ENCODE measurements at places on chromosomes 13 and 19.

GRCh38 chr13:74979703-74980102 lies 502.3 kb downstream of the TBC1D4 start:
- DNase-seq = no peak

DNA sequence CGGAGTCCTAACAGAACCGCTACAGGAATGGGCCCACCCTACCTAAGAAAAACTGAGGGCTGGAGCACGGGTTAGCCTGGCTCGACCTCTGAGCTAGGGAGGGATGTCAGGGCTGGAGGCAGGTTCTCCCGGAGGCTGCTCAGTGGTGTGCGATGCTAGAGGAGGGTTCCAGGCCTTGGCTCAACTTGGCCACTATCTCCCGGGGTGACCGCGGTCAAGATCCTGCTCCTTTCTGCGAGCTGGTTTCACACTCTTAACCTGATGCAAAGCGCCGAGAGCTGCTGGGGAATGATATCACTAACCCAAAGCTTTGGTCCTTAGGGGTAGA lies 301 bp downstream of the POP4 start:
- no peak for DNase-seq

- DNase-seq = no peak
These were observed 303.2 kb downstream of the TSHZ3 start for GRCh38 chr19:31046024-31046423.

DNA sequence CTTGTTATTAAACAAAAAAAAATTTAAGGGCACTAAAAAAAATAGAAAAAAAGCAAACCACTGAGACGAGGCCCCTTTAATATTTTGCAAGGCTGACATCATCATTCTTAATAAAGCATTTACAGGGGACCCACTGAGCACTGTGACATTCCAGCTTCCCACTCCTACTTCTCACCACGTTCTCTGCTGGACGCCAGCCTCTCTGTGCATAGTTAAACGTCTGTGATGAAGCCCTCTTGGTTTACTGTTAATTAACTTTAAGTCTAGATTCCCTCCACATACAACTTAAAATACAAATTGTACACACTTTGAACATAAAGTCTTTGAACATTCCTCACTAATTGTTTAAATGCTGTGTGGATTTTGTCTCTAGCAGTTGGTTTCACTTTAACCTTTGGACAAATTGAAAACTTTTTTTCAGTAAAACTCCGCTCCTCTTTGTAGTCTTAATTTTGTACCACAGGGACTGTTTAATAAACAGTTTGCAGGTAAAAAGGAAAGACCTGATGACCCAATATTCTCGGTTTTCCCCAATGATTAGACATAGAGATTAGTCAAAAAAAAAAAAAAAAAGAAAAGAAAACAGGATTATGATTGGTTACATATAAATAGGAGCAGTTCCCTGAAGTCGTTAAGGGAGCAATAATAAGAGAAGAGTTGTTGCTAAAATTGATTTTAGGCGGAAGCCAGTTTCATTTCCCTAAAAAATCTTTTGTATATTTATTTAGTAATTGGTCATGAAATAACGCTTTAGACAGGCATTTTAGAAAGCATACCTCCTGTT lies 219.8 kb downstream of the MZT1 start:
- DNase-seq = peak; percentile 2

GRCh38 chr19:3499738-3500428 lies 591 bp downstream of the DOHH start:
- no peak for DNase-seq

GRCh38 chr13:93767917-93768409 lies 541.4 kb downstream of the GPC6 start:
- no peak for DNase-seq

DNA sequence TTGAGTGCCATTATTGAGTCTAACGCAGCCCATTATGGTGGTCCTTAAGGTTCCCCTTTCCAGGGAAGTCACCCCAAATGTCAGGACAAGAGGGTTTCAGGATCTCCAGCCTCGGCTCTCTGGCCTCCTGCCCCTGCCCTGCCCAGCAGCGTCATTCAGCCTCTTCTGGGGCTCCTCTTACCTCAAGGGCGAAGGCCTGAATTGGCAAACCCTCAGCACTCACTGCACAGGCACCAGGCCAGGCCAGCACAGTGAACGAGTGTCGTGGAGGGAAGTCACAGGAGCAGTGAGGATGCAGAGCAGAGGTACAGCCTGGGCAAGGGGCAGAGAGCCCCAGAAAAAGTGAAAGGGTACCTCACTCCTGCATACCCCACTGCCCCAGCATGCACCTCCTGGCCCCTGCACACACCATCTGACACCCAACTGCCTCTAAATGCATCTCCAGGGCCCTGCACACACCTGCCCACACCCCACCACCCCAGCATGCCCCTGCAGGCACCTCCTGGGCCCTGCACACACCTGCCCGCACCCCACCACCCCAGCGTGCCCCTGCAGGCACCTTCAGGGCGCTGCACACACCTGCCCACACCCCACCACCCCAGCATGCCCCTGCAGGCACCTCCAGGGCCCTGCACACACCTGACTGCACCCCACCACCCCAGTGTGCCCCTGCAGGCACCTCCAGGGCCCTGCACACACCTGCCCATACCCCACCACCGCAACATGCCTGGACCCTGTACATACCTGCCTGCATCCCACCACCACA lies 19.8 kb downstream of the SLC25A42 start:
- no peak for DNase-seq

DNA sequence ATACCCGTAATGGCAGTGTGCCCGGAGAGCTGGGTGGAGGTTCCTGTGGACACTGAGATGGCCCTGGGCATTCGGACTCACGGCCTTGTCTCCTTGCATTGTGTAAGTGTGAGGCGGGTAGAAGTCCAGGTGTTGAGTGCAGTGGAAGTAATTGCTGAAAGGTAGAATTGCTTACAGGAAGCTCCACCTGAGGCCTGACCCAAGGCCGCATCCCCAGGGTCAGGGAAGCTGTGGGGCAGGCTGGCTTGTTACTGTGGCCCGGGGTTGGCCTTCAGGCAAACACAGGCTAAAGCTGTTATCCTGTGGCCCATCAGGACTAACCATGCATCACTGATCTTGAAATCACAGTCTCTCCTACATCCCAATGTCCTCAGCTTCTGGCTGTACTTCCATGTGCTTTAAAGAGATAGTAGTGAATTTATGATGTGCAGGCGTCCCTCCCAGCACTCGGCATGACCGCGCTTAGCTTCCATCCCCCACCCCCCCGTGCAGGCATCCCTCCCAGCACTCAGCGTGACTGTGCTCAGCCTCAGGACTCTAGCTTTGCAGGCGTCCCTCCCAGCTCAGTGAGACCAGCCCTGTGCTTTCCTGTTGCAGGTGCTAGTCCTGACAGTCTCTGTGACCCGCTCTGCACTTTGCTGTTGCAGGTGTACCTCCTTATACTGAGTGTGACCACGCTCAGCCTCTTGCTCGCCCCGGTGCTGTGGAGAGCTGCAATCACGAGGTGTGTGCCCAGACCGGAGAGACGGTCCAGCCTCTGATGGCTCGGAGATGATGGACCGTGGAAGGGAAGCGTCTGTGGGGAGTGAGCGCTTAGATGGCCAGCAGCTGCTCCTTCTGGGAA lies 35.6 kb upstream of the TFDP1 start:
- no peak for DNase-seq

DNA sequence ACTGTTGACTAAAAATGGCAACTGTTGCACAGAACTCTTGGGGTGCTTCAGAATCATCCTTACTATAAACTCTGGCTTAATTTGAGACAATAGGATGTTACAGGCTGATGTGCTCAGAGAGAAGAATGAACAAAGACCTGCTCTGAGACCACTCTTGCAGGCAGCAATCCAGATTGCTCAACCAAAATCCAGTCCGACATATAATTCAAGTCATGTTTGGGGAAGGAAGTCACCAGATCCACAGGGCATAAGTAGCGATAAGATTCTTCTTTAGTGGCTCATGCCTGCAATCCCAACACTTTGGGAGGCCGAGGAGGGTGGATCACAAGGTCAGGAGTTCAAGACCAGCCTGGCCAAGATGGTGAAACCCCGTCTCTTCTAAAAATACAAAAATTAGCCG lies 20.6 kb downstream of the MTMR6 start:
- DNase-seq = no peak

DNA sequence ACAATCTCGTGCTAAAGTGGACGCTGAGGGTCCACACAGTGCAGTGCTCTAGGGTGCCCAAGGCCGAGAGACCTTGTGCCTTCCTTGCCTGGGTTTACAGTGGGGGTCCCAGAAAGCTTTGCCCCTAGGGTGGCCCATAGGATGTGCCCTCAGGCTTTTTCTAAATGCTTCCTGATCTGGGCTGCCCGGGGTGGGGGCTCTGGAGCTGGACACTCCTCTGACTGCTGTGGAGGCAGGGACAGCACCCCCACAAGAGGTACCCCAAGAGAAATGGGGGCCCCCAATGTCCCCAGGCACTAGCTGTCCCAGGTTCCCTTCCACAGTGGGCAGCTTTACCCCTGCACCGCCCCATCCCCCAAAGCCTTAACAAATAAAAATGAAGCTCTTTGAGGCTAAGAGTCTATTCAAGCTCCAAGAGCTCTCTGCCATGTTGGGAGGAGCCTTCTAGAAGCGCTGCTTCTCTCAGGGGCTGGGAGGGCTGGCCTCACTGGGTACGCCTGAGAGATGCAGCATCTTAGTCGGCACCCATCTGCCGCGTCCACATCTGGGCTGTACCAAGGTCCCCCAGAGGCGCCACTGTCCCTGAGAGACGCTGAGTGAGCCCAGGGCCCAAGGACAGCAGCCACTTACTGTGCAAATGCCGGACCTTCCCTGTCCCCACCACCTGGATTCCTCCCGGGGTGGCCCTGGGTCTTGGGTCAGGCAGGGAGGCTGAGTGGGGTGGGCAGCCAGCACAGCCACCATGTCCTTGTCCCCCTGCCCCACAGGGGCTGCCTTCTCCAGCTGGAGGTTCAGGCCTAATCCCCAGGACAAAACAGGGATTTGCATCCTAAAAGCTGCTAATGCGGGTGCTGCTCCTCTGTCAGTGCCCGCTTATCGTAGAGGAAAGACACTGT lies 27.4 kb downstream of the CEBPA start:
- DNase-seq = no peak

DNA sequence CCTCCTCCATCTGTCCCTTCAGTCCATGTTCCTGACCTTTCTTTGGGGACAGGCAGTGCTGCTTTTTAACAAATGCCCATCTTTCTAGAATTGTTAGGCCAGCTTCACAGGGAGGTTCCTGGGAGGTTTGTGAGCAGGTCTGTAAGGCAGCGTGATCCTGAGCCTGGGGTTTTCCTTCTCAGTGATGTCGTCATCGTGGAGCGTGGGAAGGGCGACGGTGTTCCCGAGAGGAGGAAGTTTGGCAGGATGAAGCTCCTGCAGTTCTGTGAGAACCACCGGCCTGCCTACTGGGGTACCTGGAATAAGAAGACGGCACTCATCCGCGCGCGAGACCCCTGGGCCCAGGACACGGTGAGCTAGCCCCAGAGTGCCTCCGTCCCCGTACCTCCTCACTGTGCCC lies 26.8 kb downstream of the CHAF1A start:
- DNase-seq = no peak

DNA sequence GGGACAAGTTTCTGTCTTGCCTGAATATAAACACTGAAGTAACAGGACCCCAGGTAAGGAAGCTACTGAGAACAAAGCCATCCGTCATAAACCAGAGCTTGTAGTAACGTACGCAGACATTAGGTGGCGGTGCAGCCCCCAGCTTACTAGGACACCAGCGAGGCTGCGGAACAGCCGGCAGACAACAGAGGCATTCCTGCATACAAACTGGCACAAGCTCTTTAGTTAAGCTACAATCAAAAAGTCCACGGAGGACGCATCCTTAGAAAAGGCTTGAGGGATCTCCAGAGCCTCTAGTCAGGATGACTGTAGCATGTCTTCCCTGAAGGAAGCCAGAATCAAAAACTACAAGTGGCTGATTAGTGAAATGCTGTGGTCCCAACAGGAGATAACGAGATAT lies 26.2 kb downstream of the ZNF160 start:
- DNase-seq = peak; percentile 70

DNA sequence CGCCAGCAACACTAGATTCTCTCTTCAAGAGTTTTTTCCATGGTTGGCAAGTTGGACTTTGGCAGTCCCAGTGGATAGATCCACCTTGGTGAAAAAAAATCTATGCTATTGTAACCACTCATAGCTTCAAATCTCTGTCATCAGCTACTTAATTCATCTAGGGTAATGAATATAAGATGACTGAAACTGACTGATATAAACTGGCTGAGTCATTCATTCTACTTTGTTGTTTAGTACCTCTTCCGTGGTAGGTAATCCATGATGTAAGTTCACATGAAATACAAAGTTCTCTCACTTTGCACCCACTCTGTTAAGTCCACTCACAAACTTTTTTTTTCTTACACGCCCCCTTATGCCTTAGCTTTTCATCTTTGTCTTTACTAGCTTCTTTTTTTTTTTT lies 1381.5 kb downstream of the SLITRK5 start:
- DNase-seq = no peak

DNA sequence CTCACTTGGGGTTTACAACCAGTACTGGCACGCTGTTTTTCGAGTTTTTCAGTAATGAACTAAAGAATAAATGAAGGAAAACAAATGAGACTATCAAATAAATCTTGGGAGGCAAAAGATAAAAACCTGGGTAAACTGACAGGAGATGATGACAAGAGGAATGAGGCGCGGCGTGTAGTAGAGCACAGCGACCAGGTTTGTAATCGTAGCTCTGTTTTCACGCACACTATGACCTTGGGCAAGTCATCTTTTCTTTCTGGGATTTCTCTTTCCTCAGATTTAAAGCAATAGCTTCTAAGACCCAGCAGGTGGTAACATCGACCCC lies 419 bp downstream of the MRPS31 start:
- no peak for DNase-seq

DNA sequence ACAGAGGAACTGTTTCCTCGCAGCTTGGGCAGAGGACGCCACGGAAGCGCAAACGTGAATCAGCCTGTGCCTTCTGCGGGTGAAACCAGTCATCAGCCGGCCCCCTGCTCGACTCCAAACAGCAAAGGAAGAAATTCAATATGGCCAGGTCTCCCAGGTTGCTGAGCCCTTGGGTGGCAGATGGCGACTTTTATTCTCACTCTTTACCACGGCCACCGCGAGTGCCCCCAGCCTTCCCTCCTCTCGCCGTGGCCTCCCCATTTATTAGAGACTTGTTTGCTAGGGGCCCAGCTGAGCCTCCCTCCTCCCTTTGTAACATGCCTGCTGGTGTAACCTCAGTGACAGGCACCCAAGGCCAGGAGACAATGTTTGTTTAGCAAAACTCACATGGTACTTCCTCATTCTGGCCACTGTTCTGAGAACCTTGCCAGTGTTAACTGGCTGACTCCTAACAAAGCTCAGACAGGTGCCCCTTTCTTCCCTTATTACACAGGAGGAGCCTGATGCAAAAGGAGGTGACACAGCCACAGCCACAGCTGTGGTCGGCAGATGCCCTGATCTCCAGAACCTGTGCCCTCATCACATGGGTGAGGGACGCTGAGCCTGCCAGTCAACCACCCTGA lies 5.8 kb downstream of the RAB20 start:
- DNase-seq = no peak

DNA sequence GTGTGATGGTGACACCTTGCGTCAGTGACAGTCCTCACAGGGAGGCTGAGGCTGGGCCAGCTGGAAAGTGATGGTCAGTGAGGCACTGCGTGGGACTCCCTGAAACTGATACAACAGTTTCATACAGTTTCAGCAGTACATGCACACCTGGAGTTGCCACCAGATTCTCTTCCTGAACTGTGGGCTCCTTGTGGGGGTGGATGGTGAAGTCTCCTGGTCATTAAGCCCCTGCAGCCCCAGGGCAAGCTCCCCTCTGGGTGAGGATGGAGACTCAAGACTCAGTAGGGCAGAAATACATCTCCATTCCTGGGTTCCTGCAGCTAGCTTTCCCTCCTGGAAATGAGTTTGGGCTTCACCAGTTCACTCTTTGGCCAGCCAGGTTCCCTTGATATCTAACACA lies 392.7 kb downstream of the UQCRFS1 start:
- no peak for DNase-seq

GRCh38 chr19:49347835-49348234 lies 12.6 kb downstream of the CD37 start:
- DNase-seq = peak; percentile 66

Measured in cardiac fibroblast (primary cell).